ENCODE measurements at places on chromosomes 3 and 15. TPM values are rescaled to one million over a fixed set of nuclear protein-coding genes. Genes with fewer than 3 reads are reported as not detected.

Gene POMGNT2
- 17.2 TPM for total RNA-seq

Gene SAMMSON
- not detected for total RNA-seq

Gene NDN
- 34.0 TPM for total RNA-seq

Gene KCNH8
- not detected for total RNA-seq

Gene XCR1
- total RNA-seq: not detected

Gene TNFAIP8L3
- total RNA-seq: 4.1 TPM

Gene HEG1
- total RNA-seq: 92.9 TPM

Gene TTLL13
- not detected for total RNA-seq

Gene LEKR1
- 0.58 TPM for total RNA-seq

Gene GPR149
- not detected for total RNA-seq

Gene ERICH6
- total RNA-seq: 0.35 TPM

Gene DUOX1
- total RNA-seq: not detected

Measured in myometrial cell (primary cell).